ENCODE measurements at places on chromosomes 1 and 21.

DNA sequence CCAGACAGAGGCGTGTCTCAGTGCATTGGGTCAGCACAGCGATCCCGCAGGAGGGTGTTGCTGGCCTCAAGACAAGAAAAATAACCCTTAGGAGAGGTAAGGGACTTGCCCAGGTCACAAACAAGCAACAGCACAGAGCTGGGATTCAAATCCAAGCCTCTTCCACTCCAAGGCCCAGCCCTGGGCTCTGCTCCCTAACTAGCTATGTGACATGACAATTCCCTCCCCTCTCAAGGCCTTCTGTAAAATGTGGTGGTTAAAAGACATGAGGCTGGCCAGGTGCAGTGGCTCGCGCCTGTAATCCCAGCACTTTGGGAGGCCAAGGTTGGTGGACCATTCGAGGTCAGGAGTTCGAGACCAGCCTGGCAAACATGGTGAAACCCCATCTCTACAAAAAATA, 28.1 kb upstream of the LAPTM5 start:
- no peaks in the 10 kb centered on the region for H3K27me3 ChIP-seq
- H3K27ac ChIP-seq, result no peak overlapping the region
- H3K4me3 ChIP-seq, result no peak overlapping the region
- no peaks in the 10 kb centered on the region for H3K36me3 ChIP-seq

DNA sequence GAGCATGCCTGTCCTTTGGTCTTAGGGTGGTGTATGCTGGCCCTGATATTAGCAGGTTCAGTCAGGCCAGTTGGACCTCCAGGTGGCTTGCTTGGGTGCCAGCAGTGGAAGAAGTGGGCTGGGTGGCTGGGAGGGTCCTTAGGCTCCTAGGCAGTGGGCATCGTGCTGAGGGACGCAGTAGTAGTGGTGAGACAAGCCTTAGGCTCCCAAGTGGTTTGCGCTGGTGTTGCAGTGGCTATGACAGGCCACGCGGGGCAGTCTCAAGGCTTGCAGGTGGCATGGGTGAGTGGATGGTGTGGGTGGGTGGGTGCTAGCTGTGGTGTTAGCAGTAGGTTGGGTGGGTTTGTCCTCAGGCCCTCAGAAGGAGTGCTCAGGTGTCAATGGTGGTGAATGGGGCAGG, 162.3 kb downstream of the FMN2 start:
- no peak overlapping the region for H3K4me3 ChIP-seq
- no peaks in the 10 kb centered on the region for H3K27me3 ChIP-seq
- H3K36me3 ChIP-seq, result no peaks in the 10 kb centered on the region

GRCh38 chr1:226995365-226996332, 55.6 kb downstream of the COQ8A start:
- H3K36me3 ChIP-seq, result peaks cover 40% of the 10 kb centered on the region
- no peak overlapping the region for H3K27ac ChIP-seq
- H3K27me3 ChIP-seq, result no peaks in the 10 kb centered on the region
- no peak for DNase-seq
- H3K4me3 ChIP-seq, result no peak overlapping the region

GRCh38 chr1:5239911-5240310, 585.5 kb downstream of the AJAP1 start:
- no peaks in the 10 kb centered on the region for H3K4me1 ChIP-seq
- H3K27me3 ChIP-seq, result no peaks in the 10 kb centered on the region
- H3K27ac ChIP-seq, result no peak overlapping the region
- H3K36me3 ChIP-seq, result no peaks in the 10 kb centered on the region
- H3K4me3 ChIP-seq, result no peak overlapping the region

DNA sequence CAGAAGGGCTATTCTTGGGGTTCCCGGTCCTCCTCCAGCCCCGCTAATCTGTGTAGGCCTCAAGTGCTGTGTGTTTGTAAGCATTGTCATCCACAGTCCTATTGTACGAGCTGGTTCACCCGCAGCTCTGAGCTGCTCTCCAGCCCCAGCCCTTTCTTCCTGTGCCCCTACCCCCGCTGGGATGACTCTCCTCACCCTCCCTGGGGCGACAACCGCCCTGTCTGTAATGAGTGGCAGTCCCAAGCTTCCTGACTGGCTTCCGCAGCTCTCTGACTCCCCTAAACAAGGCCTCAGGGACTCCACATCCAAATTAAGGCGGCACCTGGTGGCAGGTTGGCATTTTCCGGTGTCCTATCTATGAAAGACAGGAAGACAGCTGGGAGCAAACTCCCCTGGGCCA, 45.8 kb downstream of the TFF3 start:
- no peaks in the 10 kb centered on the region for H3K4me1 ChIP-seq
- no peak overlapping the region for H3K27ac ChIP-seq
- H3K4me3 ChIP-seq, result no peak overlapping the region

- H3K4me1 ChIP-seq, result peaks cover 12% of the 10 kb centered on the region
- no peak overlapping the region for H3K27ac ChIP-seq
- no peak for DNase-seq
- no peaks in the 10 kb centered on the region for H3K36me3 ChIP-seq
- no peak overlapping the region for H3K4me3 ChIP-seq
These were observed 52.3 kb downstream of the MAB21L3 start for GRCh38 chr1:116163533-116163932.

GRCh38 chr1:212587888-212588510, 20.6 kb upstream of the ATF3 start:
- H3K4me1 ChIP-seq, result no peaks in the 10 kb centered on the region
- no peaks in the 10 kb centered on the region for H3K36me3 ChIP-seq
- no peak overlapping the region for H3K27ac ChIP-seq
- no peak for DNase-seq
- H3K27me3 ChIP-seq, result peaks cover 64% of the 10 kb centered on the region

- DNase-seq, result no peak
- no peaks in the 10 kb centered on the region for H3K36me3 ChIP-seq
- H3K4me3 ChIP-seq, result no peak overlapping the region
- no peaks in the 10 kb centered on the region for H3K4me1 ChIP-seq
These were observed 53.1 kb upstream of the TRIM67 start for GRCh38 chr1:231108516-231109302.

DNA sequence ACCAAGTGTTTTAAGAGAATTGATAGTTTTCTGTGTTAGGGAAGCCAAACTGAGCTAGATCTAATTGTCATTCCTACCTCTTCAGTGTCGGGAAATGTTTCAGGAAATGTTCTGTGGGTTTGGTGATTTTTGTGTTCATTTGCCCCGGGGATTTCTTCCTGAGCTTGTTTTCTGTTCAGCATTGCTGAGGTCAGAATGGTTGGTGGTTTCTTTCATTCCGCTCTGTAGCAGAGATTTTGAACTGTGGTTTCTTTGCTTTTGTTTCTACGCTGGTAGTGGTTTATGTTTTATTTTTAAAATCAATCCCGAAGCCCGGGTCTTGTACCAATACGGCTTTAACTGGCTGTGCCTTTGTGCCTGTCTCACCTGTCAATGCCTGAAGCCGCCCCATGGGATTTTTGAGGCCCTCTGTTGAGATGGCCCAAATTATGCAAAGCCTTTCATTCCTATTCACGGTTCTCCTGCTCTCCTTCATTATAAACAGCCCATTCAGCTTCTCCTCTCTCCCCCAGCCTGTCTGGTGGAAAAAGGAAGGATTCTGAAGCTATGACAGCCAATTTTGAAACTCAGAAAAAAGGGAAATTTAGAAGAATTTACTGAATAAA, 417.2 kb upstream of the KAZN start:
- H3K36me3 ChIP-seq, result no peaks in the 10 kb centered on the region
- H3K4me3 ChIP-seq, result no peak overlapping the region
- no peaks in the 10 kb centered on the region for H3K4me1 ChIP-seq
- no peak overlapping the region for H3K27ac ChIP-seq
- DNase-seq, result no peak

Data from K562 (cell line).